Cerebellum (tissue), 4 donors: ENCODE measurements at places on chromosomes 2 and 18. TPM values are rescaled to one million over a fixed set of nuclear protein-coding genes. Genes with fewer than 3 reads are reported as not detected.
A peak's percentile ranks its signal among the peaks of the same experiment; 100 is the strongest.

DNA sequence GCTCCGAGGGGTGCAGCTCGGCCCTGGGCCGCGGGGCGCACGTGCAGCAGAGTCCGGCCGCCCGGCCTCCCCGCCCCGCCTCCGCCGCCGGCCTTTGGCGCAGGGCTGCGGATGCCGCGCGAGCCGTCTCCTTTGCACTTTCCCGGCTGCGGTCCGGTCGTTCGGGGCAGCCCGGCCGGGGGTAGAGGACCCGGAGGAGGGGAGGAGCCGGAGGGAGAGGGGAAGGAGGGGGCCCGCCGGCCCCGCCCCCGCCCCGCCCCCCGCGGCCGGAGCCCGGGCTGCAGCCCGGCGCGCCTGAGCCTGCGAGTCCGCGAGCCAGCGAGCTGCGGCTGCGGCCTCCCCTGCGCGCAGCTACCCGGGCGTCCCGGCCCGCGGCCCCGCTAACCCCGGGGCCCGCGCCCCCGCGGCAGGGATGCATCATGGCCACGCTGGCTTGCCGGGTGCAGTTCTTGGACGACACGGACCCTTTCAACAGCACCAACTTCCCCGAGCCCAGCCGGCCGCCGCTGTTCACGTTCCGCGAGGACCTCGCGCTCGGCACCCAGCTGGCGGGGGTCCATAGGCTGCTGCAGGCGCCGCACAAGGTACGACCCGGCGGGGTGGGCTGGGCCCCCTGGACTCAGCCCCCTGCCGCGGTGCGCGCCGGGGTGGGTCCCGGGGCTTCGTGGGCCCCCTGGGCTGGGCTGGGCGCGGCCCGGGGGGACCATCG is at the start of gene FHOD3:
TSS of gene FHOD3 (plus strand) at position 297 of the 709 bp plus-strand sequence. CDS start at position 420, 123 bp downstream.
- peak; percentile 50 for DNase-seq

Gene CASP10
- total RNA-seq: 3.7 TPM

Gene ANKRD30BL
- total RNA-seq: 33.8 TPM

GRCh38 chr2:2840681-2841300 is 509.7 kb upstream of the MYT1L start:
- DNase-seq: peak; percentile 37

DNA sequence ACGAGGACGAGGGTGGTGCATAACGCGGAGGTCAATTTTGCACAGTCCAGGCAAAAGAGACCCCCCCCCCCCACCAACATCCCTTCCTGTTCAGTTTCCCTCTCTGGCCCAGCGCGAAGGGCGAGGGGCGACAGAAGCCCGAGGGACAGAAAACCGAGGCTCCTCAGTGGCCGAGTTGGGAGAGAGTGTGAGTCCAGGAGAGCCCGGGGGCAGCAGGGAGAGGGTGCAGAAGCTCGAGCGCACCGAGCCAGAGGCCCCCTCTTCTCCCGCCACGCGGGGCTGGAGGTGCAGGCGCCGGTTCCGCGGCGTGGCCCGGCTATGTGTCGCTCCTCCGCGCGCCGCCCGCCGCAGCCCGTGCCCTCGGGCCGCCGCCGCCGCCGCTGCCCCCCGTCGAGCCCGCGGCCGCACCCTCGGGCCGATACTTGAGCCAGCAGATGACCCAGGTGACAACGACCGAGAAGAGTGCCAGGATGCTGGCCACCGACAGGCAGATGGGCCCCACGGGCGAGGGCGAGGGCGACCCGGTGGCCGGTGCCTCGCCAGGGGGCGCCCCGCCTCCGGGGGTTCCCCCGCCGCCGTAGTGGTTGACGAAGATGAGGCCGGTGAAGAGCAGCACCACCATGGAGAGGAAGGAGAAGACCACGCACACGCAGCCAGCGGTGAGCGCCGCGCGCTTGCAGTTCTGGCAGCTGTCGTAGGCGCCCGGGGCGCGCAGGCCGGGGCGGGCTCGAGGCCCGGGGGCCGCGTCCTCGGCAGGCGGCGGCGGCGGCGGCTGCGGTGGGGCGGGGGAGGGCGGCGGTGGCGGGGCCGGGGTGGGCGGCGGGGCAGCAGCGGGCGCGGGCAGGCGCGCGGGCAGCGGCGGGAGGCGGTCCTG is 20.2 kb upstream of the PAX3 start:
- peak; percentile 31 for DNase-seq

- DNase-seq: no peak
These were observed 14.1 kb upstream of the FAM228A start for GRCh38 chr2:24160761-24161160.

GRCh38 chr2:16258350-16258749 is 318.0 kb downstream of the MYCN start:
- no peak for DNase-seq

Gene GPC1
- 70.1 TPM for total RNA-seq

- DNase-seq: no peak
These were observed 228.1 kb upstream of the KCNJ3 start for GRCh38 chr2:154470376-154470775.

DNA sequence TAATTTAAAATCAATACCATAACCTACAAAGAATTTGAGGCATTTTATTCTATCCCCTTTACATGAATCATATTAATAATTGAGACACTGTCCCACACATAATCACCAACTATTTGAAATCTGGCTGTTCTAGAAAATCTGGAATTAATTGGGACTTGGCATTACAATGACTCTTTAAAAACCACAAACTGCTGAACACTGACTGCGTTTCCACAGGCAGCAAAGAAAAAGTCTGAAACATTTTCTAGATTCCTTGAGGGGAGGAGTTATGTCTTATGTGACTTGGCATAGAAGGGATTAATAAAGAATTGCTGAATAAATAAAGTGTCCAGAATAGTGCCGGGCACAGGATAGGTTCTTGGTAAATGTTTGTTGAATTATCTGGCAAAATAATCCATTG is 61.4 kb downstream of the GPR39 start:
- DNase-seq: no peak

- DNase-seq: no peak
These were observed 26.6 kb downstream of the ZC3H6 start for GRCh38 chr2:112301973-112302372.

DNA sequence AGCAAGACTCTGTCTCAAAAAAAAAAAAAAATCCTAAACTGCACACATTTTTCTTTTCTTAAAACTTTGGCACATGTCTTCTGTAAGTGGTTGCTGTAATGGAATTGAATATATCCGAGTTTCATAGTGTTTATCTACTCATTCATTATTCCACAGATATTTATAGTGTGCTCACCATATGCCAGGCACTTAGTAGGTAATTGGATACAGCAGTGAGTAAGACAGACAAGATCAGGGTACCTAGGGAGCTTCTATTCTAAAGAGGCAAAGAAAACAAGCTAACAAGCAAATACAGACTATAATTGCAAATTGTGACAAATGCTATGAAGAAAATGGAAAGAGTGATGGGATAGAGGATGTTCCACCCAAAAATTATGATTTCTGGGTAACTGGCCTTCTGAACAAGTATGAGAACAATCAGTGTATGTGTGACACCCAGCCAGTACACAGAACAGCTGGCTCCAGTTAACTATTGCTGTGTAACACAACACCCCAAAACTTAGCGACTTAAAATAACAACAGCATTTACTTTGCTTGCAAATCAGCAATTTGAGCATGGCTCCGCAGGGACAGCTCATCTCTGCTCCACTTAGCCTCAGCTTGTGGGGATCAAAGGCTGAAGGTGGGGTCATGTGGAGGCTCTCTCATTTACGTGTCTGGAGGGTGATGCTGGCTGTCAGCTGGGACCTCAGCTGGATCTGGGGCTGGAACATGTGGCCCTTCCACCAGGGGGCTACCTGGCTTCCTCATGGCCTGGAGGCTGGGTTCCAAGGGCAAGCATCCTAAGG is 224.9 kb downstream of the INSIG2 start:
- no peak for DNase-seq

DNA sequence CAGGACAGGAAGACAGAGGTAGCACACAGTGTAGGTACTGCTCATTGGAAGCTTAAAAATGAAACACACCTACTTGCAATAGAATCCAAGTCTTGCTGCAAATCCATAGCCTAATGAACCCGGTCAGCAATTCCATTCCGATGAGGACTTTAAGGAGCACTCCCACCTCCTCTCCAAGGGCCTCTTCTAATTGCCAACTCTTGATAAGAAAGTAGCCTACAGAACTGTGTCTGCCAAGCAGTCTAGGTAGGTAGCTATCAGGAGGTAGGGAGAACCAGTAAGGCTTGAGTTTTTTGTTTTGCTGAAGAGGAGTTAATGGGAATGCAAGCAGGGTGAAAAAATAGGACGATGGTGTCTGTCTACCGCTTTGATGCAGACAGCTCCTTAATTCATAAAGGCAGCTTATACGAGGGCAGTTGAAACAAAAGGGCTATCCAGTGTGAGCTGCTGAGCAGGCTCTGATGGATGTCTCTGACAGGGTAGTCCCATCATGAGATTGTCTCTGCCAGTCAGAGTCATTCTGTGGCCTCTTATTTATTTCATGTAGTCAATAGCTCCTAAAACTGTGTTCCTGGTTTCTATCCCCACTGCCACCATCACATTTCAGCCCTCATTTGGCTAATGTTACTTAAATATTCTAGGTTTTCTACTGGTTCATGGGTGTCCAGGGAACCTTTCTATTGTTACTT is 155.6 kb upstream of the DNMT3A start:
- DNase-seq: no peak

DNA sequence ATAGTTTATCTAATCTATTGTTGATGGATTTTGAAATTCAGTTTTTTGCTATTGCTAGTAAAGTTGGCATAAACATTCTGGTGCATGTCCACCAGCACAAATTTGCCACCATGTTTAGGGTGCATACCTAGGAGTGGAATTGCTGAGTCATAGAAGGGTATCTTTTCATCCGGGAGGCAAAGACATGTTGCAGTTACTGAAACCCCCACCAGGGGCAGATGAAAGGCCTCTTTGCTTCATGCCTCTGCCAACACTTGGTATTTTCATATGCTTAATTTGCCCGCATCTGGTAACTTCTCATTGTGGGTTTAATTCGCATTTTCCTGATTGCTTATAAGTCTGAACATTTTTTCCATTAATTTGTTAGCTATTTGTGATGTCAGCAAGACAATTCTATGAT is 8.2 kb downstream of the DCC start:
- no peak for DNase-seq

Gene AAMP
- 52.1 TPM for total RNA-seq

DNA sequence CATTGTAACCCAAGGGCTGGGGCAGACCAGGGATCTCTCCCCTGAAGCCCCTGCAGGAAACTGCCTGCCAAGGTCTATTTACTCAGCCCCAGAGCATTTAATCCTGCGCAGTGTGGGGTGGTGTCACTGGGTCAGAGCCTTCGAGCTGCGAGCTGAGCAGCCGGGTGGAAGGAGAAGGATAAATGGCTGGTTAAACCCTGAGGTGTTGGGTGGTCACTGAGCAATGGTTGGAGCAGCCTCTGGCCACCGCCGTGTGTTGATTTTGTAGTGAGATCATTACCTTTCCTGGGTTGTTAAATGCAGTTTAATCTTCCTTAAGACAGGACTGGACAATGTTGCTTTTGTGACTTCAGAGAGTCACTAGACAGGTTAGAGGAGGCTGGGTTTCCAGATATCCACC is 98.1 kb downstream of the SETBP1 start:
- no peak for DNase-seq

GRCh38 chr2:226183033-226183432 is 616.6 kb downstream of the IRS1 start:
- no peak for DNase-seq

- no peak for DNase-seq
These were observed 129.7 kb upstream of the TTC39C start for GRCh38 chr18:23884681-23885375.

Gene CNTNAP5
- total RNA-seq: 49.7 TPM

Gene SP9
- 0.09 TPM for total RNA-seq

Gene SGO2
- total RNA-seq: 13.9 TPM

Gene ESPNL
- 0.09 TPM for total RNA-seq

- DNase-seq: no peak
These were observed 31.3 kb upstream of the CREG2 start for GRCh38 chr2:101418460-101419095.

Gene ARL6IP6
- total RNA-seq: 31.9 TPM

DNA sequence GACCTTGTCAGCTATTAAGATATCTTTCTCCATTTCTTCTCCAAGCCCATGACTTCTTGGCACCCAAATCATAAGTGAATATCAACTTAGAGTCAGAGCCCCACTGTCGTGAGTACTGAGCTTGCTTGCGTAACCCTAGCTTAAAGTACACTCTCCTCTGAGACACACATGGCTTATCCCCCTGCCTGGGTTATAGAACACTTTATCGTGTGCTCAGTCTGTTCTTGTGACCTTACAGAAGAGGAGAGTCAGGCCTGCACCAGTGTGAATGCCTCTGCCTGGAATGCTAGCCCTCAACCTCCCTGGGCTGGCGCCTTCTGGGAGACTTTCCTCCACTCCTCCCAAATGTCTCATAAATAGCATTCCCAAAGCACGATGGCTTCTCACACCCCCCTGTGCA is 79.3 kb downstream of the CEP192 start:
- no peak for DNase-seq

DNA sequence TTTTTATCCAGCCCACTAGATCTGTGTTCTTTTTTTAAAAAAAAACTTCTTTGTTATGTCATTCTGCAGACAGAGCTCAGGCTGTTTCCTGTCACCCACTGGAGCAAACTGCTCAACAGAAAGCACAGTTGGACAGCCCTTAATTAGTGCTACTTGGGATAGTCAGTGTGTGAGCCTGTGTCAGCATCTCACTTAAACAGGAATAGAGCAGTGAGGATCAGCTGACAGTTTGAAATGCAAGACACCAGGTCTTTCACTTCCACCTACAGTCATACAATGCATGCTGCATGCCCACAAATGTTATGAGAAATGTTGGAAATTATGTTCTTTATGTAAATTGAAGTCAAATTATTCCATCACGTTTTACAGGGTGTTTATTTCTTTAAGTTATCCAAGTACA is 174.9 kb downstream of the NR4A2 start:
- DNase-seq: no peak

DNA sequence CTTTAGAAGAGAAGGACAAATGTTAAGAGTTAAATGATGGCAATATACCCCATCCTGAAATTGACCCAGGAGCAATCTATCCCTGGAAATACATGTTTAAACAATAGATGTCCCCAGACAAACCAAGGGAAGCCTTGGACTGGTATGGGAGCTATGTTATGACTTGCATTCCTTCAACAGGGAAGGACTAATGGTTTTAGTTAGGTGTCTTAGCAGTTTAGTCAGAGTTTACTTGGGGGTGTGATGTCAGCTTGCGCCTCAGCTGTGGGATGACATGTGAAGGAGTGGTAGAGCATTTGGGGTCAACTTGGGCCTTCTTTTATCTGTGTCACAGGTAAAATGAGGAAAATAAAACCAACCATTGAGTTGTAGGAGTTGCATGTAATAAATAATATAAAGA is 36.8 kb downstream of the SPC25 start:
- no peak for DNase-seq
